Neuronal stem cell (in vitro differentiated cells): ENCODE measurements at places on chromosomes 5 and 9.

GRCh38 chr5:7916171-7916804 is 47.3 kb downstream of the MTRR start:
- no peak overlapping the region for H3K4me3 ChIP-seq
- no peak overlapping the region for H3K27ac ChIP-seq
- no peaks in the 10 kb centered on the region for H3K27me3 ChIP-seq
- H3K4me1 ChIP-seq: no peaks in the 10 kb centered on the region

- no peaks in the 10 kb centered on the region for H3K27me3 ChIP-seq
- H3K36me3 ChIP-seq: peaks cover 17% of the 10 kb centered on the region
- H3K4me1 ChIP-seq: peaks cover 5% of the 10 kb centered on the region
- peak overlapping the region; percentile 72 for H3K27ac ChIP-seq
Observed at GRCh38 chr9:135951889-135952663, 9.1 kb downstream of the UBAC1 start.

- no peak for DNase-seq
- no peaks in the 10 kb centered on the region for H3K4me1 ChIP-seq
- H3K27ac ChIP-seq: no peak overlapping the region
- no peaks in the 10 kb centered on the region for H3K36me3 ChIP-seq
- H3K4me3 ChIP-seq: no peak overlapping the region
- H3K27me3 ChIP-seq: no peaks in the 10 kb centered on the region
Observed at GRCh38 chr5:143241892-143242291, 161.6 kb downstream of the NR3C1 start.

GRCh38 chr9:112771359-112772214 is 21.0 kb downstream of the SNX30 start:
- H3K27ac ChIP-seq: no peak overlapping the region
- no peaks in the 10 kb centered on the region for H3K4me1 ChIP-seq
- DNase-seq: no peak

DNA sequence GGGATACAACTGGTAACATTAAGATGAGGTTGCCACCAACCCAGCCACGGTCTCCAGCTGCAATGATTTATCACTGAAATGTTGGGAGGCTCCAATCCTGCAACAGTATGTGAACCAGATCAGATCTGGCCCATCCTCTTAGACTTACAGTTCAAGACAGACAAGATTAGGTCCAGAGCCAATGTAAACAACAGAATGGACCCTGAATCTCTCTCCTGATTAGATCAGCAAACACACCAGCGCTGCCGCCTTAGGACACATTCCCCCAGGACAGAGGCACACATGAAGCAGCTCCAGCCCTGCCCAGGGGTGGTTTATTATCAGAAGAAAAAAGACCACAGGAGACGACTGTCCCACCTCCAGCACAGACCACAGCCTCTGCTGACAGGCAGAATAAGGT is 82.1 kb downstream of the SLIT3 start:
- H3K27ac ChIP-seq: no peak overlapping the region
- peaks cover 2% of the 10 kb centered on the region for H3K4me1 ChIP-seq
- H3K4me3 ChIP-seq: no peak overlapping the region
- DNase-seq: no peak

DNA sequence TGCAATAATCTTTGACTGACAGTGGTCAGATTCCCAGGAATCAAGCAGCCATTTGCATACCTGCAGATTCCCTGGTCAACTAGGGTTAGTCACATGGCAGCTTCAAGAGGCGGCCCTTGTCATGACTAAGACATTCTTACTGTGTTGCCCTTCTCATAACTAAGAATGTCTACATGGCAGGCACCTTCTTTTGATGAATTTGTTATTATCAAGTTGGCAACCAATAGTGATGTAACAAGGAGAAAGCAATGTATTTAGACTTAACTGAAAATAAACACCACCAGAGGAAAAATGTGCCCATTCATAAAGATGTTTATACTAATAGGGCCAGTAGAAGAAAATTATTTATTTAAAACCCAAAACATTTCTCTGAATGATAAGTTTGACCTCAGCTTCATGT is 215.6 kb downstream of the TLE1 start:
- DNase-seq: no peak
- no peak overlapping the region for H3K27ac ChIP-seq
- no peaks in the 10 kb centered on the region for H3K27me3 ChIP-seq
- H3K36me3 ChIP-seq: no peaks in the 10 kb centered on the region
- no peaks in the 10 kb centered on the region for H3K4me1 ChIP-seq

- no peaks in the 10 kb centered on the region for H3K36me3 ChIP-seq
- H3K27ac ChIP-seq: no peak overlapping the region
- H3K27me3 ChIP-seq: no peaks in the 10 kb centered on the region
- DNase-seq: no peak
- no peaks in the 10 kb centered on the region for H3K4me1 ChIP-seq
- H3K4me3 ChIP-seq: no peak overlapping the region
Observed at GRCh38 chr9:90306158-90306557, 336.5 kb downstream of the DIRAS2 start.

DNA sequence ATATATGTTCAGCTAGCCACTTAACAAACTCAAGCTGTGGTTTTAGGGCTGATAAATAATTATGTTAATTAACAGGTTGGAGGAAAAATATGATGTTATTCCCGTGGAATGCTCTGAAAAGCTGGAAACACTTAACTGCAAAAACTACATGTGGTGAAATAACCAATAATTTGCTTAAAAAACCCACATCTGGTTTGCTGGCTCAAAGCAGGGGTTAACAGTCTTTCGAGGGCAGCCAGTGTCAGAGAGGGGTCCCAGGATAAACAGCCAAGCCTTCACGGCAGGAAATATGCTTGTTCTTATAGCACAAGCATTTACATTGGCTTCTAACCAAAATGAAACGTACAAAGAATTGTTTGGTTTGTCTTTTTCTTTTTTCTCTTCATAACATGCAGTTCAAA is 254.0 kb upstream of the GAS1 start:
- no peaks in the 10 kb centered on the region for H3K36me3 ChIP-seq
- DNase-seq: no peak
- H3K27me3 ChIP-seq: no peaks in the 10 kb centered on the region
- no peak overlapping the region for H3K27ac ChIP-seq
- peaks cover 4% of the 10 kb centered on the region for H3K4me1 ChIP-seq

- H3K27ac ChIP-seq: no peak overlapping the region
- H3K4me1 ChIP-seq: no peaks in the 10 kb centered on the region
Observed at GRCh38 chr9:112094948-112095681, 80.0 kb downstream of the SUSD1 start.

DNA sequence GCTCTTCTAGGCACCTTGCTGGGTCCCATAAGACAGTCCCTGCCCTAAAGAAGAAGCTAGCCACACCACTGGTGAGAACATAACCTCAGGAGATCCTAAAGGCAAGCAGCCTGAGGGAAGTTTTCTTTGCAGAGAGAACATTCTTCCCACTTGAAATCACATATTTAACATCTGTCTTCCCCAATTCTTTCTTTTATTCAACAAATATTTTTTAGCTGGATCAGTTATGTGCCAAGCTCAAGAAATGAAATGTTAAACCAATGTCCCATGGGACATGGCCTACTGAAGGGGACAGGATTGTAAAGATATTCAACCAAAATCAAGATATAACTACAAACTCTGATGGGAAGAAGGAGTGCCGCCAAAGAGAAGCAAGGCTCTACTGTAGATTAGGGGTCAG is 36.5 kb downstream of the FOXI1 start:
- no peak overlapping the region for H3K4me3 ChIP-seq
- no peaks in the 10 kb centered on the region for H3K27me3 ChIP-seq
- no peaks in the 10 kb centered on the region for H3K36me3 ChIP-seq
- no peak for DNase-seq
- no peaks in the 10 kb centered on the region for H3K4me1 ChIP-seq
- no peak overlapping the region for H3K27ac ChIP-seq

DNA sequence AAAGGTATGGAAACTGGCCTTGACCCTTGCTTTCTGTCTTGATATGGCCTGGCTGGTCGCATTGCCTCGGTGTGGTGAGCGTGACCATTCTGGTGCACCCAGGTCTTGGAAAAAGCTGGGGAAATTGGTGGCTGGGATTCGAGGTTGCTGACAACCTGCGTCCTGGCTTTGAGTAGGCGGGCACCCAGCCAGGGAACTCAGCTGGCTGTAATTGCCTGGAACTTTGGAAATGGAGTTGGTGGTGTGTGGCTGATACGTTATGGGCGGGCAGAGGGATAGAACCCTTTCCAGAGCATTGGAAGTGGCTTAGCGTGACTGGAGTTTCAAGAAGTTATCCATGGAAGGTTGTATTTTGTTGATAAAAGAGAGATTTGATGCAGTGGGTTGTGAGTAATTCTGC is 35.2 kb downstream of the KCNMB1 start:
- H3K4me1 ChIP-seq: peaks cover 7% of the 10 kb centered on the region
- no peaks in the 10 kb centered on the region for H3K27me3 ChIP-seq
- H3K36me3 ChIP-seq: no peaks in the 10 kb centered on the region
- no peak overlapping the region for H3K27ac ChIP-seq
- no peak for DNase-seq
- no peak overlapping the region for H3K4me3 ChIP-seq

DNA sequence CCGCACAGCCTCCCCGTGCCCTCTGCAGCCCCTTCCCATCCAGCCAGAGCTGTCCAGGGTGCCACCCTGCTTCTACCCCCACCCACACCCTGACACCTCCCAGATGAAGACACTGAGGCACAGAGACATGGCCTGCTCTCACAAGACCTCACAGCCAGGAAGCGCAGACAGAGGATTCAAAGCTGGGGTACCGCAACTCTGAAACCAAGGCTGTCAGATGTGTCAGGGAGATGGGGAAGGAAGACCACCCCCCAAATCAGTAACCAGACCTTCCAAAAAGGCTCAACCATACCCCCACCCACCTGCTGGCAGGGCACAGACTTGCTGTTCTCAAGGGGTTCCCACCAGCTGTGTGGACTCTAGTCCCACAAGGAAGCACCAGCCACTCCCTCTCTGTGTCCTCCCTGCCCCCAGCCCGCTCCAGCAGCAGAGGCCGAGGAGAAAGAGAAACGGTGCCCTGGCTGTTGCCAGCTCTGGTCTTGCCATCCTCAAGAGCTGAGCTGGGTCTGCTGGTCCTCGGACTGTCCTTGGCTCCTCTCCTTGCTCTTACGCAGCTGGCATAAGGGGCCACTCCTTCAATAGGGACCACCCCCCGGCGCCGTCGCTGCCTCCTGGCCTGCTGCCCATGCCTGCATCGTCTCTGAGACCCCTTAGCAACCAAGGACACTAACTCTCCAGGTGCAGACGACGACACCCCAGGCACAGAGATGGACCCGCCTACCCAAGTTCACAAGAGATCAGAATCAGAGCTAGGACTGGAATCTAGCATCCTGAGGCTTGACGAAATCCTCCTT is 699 bp downstream of the AKNA start:
- no peak for DNase-seq
- peaks cover 42% of the 10 kb centered on the region for H3K4me1 ChIP-seq
- H3K4me3 ChIP-seq: peak overlapping the region; percentile 55
- H3K27me3 ChIP-seq: no peaks in the 10 kb centered on the region
- H3K27ac ChIP-seq: no peak overlapping the region
- peaks cover 2% of the 10 kb centered on the region for H3K36me3 ChIP-seq

DNA sequence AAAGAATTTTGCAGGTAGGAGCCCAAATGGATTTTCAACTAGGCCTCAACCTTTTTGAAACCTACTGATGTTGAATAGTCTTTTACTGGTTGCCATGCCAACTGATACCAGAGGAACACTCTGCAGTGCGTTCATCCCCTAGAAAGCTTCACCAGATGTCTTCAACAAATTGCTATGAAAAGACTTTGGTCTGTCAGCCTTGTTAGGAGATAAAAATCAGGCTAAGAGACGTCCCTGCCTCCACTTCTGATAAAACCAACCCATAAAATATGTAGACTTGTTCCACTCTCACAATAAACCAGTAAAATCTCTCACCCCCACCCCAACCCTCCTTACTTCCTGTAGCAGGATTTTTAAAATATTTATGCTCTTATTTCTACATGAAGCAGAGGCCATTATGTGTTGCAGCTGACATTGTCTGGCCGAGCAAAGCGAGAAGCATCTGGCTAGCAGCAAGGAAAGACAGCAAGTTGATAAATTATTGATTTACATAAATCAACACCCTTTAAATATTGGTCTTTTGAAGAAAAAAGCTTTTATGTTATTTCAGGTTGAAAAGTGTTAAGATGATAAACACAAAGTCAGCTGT is 428.7 kb downstream of the ISL1 start:
- no peak overlapping the region for H3K4me3 ChIP-seq
- no peak for DNase-seq
- H3K36me3 ChIP-seq: no peaks in the 10 kb centered on the region
- H3K4me1 ChIP-seq: no peaks in the 10 kb centered on the region
- H3K27ac ChIP-seq: no peak overlapping the region

GRCh38 chr5:75045071-75045470 is 7.3 kb downstream of the GCNT4 start:
- no peaks in the 10 kb centered on the region for H3K36me3 ChIP-seq
- no peak for DNase-seq
- H3K27ac ChIP-seq: no peak overlapping the region
- H3K4me3 ChIP-seq: no peak overlapping the region
- no peaks in the 10 kb centered on the region for H3K27me3 ChIP-seq

DNA sequence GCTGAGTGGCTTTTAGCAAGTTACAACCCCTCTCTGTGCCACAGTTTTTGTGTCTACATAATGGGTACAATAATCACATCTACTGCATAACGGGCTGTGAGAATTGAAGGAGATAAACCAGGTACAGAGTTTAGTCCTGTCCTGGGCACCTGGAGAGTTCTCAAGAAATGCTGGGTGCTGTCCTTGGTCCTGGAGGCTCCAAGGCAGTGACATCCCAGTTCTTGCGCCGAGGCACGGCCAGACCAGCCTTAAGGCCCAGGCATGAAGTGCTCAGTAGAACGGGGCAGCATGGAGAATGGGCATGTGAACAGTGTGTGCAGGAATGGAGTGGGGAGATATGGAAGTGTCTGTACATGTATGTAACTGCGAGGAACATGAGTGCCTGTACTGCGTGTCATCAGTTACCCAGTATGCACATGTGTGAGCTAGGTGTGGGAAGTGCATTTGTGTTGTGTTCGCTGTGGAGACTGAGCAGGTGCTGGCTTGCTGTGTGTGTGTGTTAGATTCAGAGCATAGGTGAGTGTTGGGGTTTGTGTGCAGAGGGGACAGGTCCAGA is 6.3 kb upstream of the UNC5A start:
- peaks cover 47% of the 10 kb centered on the region for H3K27me3 ChIP-seq
- H3K4me3 ChIP-seq: no peak overlapping the region
- peak; percentile 79 for DNase-seq
- no peaks in the 10 kb centered on the region for H3K36me3 ChIP-seq
- H3K27ac ChIP-seq: no peak overlapping the region

DNA sequence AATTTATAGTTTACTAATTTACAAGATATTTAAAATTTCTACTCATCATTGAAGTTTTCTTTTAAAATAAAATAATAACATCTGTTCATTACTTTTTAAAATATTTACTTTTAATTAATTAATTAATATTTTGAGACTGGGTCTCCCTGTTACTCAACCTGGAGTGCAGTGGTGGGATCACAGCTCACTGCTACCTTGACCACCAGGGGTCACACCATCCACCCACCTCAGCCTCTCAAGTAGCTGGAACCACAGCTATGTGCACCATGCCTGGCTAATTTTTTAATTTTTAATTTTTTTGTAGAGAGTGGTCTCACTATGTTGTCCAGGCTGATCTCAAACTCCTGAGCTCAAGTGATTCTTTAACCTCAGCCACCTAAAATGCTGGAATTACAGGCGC is 1013.6 kb downstream of the CDH9 start:
- H3K27me3 ChIP-seq: no peaks in the 10 kb centered on the region
- H3K4me1 ChIP-seq: no peaks in the 10 kb centered on the region
- no peak for DNase-seq
